T-cell (primary cell): ENCODE measurements at places on chromosomes 5 and 9. TPM values are rescaled to one million over a fixed set of nuclear protein-coding genes. Genes with fewer than 3 reads are reported as not detected.

The NELFB gene
- total RNA-seq, result 58.8 TPM

The SLCO4C1 gene
- 1.4 TPM for total RNA-seq

The SH3TC2 gene
- not detected for total RNA-seq

The DENND4C gene
- total RNA-seq, result 53.3 TPM

The HAPLN1 gene
- total RNA-seq, result not detected

The SPATA31A3 gene
- not detected for total RNA-seq

The LRRC19 gene
- total RNA-seq, result not detected
